ENCODE measurements at places on chromosomes 3 and 15. TPM values are rescaled to one million over a fixed set of nuclear protein-coding genes. Genes with fewer than 3 reads are reported as not detected.

GRCh38 chr3:191431160-191431822 is 29.7 kb upstream of the PYDC2 start:
- no peaks in the 10 kb centered on the region for H3K27me3 ChIP-seq
- H3K27ac ChIP-seq = no peak overlapping the region
- DNase-seq = no peak
- H3K4me1 ChIP-seq = no peaks in the 10 kb centered on the region
- H3K36me3 ChIP-seq = no peaks in the 10 kb centered on the region
- H3K4me3 ChIP-seq = no peak overlapping the region

- no peak overlapping the region for H3K27ac ChIP-seq
- peaks cover 3% of the 10 kb centered on the region for H3K4me1 ChIP-seq
- H3K4me3 ChIP-seq = no peak overlapping the region
- no peak for DNase-seq
Observed at GRCh38 chr3:58421004-58421403, 12.6 kb downstream of the PDHB start.

GRCh38 chr3:18641916-18642315 is 216.8 kb upstream of the SATB1 start:
- no peak overlapping the region for H3K27ac ChIP-seq
- no peak for DNase-seq
- peaks cover 23% of the 10 kb centered on the region for H3K36me3 ChIP-seq
- no peak overlapping the region for H3K4me3 ChIP-seq

Gene VPS13C
- total RNA-seq = 51.5 TPM

Gene CIDEC
- total RNA-seq = not detected

Gene AHSG
- not detected for total RNA-seq

DNA sequence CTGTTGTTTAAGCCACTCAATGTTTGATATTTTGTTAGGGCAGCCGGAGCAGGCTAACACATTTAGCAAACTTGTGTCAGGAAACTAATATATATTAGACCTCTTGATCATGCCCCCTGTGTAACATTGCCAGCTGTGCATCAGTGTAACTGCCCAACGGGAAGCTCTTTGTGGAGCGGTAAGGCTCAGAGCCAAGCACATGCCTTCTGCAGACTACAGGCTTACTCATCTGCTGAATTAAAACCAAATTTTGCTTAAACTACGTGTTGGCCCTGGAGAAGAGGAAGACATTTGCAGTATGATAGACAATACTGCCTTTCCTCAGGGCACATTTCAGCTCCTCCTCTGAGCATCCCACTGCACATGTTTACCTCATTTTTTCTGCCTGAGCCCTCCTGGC is 50.5 kb upstream of the KCNMB2 start:
- no peak overlapping the region for H3K4me3 ChIP-seq
- DNase-seq = no peak

DNA sequence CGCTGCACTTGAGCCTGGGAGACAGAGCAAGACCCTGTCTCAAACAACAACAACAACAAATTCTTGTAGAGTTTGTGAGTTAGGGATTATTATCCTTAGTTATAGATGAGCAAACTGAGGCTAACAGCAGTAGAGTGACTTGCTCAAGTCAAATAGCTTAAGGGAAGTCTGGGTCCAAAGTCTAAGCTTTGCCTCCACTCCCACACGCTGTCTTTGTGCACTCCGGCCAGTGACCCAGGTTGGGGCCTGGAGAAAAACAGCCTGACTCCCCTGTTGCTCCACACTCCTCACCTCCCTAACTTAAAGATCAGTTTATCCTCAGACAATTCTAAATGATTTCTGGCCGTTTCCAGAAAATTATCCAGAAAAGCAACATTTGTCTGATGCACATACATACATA is 9.2 kb upstream of the SIN3A start:
- no peak for DNase-seq
- peaks cover 12% of the 10 kb centered on the region for H3K4me1 ChIP-seq
- no peak overlapping the region for H3K4me3 ChIP-seq
- H3K27ac ChIP-seq = no peak overlapping the region

Gene SEMA3B
- 0.45 TPM for total RNA-seq

Gene NAA50
- 153 TPM for total RNA-seq

Gene SUSD5
- total RNA-seq = not detected

DNA sequence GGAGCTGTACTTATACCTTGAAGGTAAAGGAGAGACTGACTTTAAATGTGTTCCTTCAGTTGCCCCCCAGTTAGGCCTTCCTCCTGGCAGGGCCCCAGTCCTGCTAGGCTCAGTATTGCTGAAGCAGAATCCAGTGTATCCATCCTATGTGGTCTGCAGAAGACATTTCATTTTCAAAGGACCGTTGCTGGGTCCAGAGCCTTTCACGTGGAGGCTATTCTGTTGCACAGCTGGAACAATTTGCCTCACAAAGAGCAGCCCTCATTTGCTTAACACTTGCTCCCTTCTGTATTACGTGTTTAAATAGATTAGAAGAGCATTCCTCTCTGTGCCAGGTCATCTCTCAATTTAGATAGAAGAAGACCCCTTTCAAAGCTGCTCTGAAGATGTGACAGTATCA is 78.9 kb upstream of the CFAP20DC start:
- H3K36me3 ChIP-seq = no peaks in the 10 kb centered on the region
- DNase-seq = no peak
- no peaks in the 10 kb centered on the region for H3K4me1 ChIP-seq
- no peak overlapping the region for H3K4me3 ChIP-seq
- H3K27ac ChIP-seq = no peak overlapping the region
- peaks cover 2% of the 10 kb centered on the region for H3K27me3 ChIP-seq

DNA sequence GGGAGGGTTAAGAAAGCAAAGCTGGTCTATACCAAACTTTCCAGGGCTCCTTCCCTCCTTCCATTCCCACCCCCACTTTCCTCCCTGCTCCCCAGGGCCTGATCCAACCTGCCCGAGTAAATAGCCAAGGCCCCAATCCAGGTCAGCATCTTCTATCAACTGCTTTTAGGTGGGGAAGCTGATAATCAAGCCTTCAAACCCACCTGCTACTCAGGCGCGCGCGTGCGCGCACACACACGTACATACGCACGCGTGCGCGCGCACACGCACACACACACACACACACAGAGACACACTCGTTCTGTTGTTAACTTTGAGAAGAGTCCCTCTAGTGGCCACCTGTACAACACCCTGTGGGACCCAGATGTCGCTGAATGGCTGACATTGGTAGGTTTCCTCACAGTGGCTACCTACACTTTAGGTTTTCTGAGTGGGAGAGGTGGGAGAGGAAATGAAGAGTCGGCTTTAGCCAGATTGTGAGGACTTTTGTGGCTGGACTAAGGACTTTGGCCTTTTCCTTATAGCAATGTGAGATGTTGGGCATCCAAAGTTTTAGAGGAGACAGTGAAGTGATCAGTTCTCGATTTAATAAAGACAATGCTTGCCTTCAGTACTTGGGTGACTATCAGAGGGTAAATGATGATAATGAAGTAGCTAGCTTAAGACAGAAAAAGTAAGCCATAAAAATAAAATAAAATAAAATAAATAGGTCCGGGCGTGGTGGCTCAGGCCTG is 179.9 kb upstream of the C2CD4B start:
- H3K4me1 ChIP-seq = peaks cover 6% of the 10 kb centered on the region
- peak overlapping the region; percentile 80 for H3K27ac ChIP-seq
- H3K36me3 ChIP-seq = no peaks in the 10 kb centered on the region
- no peaks in the 10 kb centered on the region for H3K27me3 ChIP-seq

Data from activated CD4-positive, alpha-beta T cell treated with anti-CD3 and anti-CD28 coated beads, Interleukin-2, amount 10 ng/mL, durations not matched to agents 24 days and 14 days (primary cell).